PC-3 (cell line): ENCODE measurements at places on chromosomes 6 and 20. TPM values are rescaled to one million over a fixed set of nuclear protein-coding genes. Genes with fewer than 3 reads are reported as not detected.

The TRIM15 gene
- total RNA-seq = not detected in 2 replicates

The HLA-DPA1 gene
- not detected in 2 replicates for total RNA-seq

The RPL7L1 gene
- 87.6 and 99.5 TPM in 2 replicates for total RNA-seq

DNA sequence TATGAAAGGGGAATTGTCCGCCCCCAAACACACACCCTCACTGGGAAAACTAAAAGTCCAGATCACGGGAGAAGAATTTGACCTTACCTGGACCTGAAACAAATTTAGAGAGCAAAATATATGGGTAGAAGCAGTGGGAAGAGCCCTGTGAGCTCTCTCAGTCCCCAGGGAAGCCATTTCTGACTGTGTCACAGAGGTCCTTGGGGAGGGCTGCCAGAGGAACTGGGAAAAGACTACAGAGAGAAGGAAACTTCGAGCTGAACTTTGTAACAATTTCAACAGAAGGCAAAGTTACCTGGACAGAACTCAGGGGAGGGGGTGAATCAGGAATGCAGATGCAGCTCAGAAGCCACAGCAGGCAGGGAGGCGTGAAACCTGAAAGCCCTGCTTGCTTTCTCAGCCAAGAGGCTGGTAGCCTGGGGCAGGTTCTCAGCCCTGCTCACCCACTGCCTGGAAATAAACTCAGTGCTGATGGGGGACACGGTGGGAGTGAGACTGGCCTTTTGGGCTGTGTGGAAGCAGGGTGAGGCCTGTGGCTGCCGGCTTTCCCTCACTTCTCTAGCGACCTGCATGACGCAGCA lies 163.8 kb downstream of the TMEM200A start:
- peak; percentile 25 for DNase-seq

DNA sequence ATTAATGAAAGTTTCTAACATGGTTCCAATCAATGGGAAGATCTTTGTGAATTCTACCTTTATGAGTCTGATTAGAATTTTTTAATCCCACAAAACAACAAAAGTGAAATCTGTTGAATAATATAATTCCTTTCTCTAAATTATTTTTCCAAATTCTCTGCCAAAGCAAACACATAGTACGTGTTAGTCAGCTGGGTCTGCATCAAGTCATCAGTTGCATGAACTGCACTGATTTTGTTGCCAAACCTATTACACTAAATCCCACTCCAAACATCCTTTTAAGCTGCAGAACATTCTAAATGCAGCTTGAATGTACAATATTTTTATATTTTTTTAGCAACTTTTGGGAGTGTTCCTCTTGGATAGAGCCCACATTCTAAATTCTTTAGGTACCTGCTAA lies 199.0 kb upstream of the HSF2 start:
- no peak for DNase-seq

DNA sequence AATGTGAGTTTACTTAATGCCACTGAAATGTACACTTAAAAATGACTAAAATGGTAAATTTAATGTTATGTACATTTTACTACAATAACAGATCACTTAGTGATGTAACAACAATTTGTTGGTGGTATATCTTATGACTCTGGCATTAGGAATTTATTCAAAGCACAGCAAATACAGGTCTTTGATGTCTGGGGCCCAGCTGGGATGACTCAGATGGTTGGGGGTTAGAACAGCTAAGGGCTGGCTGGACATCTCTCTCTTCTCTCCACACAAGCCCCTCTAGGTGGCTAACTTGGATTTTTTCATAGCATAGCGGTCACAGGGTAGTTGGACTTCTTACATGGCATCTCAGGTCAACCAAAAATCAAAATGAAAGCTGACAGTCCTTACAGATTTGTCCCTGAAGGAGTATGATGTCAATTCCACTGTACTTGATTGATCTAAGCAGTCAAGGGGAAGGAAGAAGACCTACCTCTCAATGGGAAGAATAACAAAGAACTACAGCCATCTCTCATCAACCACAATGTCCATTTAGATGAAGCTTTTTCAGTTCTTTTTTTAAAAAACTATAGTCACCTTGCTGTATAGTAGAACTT lies 37.5 kb upstream of the LCA5 start:
- DNase-seq = peak; percentile 66

GRCh38 chr6:34836008-34836407 lies 44.1 kb downstream of the BLTP3A start:
- no peak for DNase-seq

- DNase-seq = no peak
Measured at GRCh38 chr6:37486121-37486839, 13.4 kb downstream of the CCDC167 start.

DNA sequence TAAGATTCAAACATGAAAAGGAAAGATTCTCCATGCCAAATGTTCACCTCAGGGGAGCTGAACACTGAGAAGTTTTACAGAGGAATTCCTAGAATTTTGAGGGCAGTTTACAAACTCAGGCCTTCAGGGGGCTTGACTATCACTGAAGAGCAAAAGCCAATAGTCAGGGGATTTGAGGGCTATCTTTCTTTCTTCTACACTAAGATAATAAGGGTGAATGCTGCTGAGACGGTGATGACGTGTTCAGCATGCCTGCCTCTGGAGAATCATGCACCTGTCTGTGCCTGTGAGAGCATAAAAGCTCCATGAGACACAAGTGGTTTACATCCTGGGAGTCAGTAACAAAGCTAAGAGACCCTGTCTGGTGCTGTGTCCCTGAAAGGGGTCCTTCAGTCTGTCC lies 1085.6 kb downstream of the KIF16B start:
- DNase-seq = no peak

- no peak for DNase-seq
Measured at GRCh38 chr6:133548423-133549159, 307.4 kb downstream of the EYA4 start.

- no peak for DNase-seq
Measured at GRCh38 chr6:144123836-144124235, 26.5 kb upstream of the STX11 start.

DNA sequence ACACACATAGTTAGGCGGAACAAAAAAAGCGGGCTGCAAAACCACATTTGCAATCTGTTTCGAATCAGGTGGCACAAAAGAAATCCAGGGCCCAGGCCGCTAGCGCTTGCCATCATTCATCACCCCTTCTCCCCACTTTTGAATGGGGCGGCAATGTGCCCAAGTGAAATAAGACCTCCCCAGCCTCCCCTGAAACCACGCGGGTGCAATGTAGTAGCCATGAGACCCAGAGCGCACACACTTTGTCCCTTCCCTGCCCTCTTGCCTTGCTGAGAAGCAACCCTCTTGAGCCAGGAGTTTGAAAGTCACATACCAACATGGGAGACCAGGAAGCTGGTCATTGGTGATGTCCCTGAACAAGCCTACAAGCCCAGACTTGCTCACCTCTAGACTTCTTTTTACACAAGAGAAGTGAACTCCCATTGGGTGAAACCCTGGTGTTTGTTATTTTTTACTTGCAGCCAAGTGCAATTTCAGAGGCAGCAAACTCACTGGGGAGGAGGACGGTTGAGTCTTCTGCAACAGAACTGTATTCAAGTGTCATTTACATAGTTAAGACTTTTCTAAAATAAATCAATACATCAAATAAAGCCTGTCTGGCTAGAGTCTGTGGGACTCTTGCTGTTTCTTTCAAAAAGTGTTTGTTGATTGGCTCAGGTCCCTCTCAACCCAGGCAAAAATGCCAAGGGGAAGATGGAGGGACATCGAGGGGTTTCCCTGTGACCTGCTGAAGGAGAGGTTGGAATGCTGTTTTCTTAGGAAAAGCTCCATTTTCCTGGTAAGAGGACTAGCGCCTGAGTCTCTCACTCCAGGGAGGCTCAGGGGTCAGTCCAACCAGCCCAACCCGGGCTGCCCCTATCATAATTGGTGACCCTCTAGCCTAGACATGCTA lies 138.1 kb upstream of the PTPN1 start:
- no peak for DNase-seq
